ENCODE measurements at places on chromosomes 6 and 20.
A peak's percentile ranks its signal among the peaks of the same experiment; 100 is the strongest.

- no peak for DNase-seq
These were observed 2.7 kb upstream of the ESR1 start for GRCh38 chr6:151804585-151805285.

DNA sequence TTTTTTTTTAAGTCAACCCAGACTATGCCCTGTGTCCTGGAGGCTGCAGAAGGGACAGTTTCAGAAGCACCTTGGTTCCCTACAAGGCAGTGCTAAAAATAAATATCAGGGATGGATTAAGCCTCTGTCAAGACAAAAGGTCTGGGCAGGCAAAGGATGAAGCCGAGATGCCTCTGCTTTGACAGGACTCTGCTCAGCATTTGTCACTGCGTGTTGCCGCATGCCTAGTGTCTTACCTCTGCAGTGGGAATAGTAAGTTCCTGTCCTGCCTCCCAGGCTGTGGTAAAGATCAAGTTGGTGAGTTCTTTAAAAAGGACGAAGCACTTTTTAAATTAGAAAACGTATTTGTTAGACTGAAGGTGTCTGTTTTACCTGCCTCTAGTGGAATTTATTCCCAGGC, 15.1 kb downstream of the AAR2 start:
- DNase-seq = no peak

- DNase-seq = no peak
These were observed 76.0 kb downstream of the MAN1A1 start for GRCh38 chr6:119273272-119274196.

- no peak for DNase-seq
These were observed 87.8 kb downstream of the CARMIL1 start for GRCh38 chr6:25366903-25367545.

DNA sequence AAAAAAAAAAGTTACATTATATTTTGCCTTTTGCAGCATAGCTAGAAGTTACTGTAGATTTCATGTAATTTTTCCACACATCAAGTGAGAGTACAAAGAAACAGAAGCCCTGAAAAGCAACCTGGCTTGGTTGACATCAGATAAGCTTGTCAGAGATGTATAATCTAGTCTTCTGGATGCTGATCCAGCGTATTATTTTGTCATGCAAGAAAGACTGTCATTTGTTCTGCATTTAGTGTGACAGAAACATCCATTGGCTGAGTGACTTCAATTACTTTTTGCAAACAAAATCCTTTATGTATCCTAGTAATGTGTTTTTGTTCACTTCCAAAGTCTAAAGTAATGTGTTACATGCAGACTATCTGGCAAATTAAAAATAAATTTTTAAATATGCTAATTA, 75.3 kb downstream of the FAM83B start:
- DNase-seq = no peak

DNA sequence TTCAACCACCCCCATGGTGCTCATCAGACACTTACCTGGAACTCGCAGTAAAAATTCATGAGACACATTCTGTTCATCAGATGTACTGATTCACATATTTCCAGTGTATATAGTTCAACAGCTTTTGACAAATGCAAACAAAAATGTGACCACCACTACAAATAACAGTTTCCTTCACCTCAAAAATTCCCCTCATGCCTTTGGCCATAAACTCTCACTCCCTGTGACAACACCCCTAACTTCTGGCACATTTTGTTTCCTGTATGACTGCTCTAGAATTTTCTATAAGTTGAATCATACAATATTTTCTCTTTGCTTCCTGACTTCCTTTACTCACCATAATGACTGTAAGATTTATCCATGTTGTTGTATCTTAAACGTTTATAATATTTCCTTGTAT, 63.7 kb downstream of the C6orf118 start:
- DNase-seq = no peak

DNA sequence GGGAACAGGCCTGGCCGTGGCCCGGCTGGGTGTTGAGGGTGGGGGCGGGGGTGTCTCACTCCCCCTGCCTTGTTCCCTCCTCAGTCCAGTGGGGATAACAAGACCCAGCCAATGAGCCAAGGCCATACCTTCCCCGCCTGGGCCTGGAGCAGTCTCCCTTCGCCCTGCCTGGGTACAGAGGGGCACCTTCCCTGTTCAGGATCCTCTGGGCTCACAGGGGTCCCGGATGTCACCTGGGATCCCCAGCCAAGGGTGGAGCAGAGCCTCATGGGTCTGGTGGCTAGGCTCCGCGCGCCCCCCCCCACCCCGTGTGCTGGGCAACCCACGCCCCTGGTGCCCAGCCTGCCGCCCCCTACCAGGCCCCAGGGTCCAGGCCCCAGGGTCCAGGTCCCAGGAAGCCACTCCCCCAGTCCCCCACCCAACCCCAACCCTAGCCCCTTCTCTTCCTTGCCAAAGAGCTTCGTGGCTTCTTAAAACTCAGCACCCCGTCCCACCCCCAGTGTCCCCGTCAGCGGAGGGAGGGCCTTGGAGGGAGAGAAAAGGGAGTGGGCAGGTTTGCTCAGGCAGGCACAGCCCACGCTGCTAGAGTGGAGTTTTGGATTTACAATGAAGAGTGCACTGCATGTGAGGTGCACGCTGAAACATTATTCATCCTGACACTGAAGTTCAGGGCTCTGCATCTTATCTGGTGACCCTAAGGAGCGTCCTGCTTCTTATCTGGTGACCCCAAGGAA, 11.8 kb downstream of the HRH3 start:
- DNase-seq = peak; percentile 79

DNA sequence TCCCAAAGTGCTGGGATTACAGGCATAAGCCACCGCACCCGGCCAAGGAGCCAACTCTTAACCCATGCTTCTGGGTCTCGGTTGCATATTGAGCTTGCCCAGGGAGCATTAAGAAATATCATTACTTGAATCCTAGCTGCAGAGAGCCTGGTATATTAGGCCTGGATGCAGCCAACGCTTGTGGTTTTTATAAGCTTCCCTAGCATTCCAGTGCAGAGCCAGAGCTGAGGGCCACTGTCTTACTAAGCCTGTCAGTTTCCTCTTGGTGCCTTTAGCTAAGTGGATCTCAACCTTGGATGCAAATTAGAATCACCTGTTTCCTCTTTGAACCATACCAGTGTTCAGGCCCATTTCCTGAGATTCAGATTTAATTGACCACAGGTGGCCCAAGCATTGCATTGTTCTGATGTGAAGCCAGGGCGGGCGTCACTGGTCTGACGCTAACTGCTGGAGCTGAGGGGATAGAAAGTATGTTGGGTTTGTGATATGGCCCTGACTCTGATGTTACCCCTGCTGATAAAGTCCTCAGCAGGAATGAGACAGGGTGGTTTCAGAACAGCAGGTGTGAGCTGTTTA, 76.3 kb downstream of the BTBD3 start:
- no peak for DNase-seq

- no peak for DNase-seq
These were observed 104.8 kb downstream of the FLRT3 start for GRCh38 chr20:14232650-14233049.

DNA sequence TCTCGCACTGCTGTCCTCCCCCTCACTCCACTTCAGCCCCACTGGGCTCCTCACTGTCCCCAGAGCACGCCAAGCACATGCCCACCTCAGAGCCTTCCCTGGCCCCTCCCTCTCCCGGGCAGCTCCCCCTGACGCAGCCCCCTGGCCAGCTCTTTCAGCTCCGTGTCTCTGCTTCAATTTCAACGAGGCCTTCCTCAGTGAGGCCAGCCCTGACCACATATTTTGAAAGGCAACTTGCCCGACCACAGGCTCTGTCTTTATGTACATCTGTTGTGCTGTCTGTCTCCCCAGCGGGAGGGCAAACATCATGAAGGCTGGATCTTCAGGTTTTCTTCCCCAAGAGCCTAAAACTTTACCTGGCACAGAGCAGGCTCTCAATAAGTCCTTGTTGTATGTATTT, 44.6 kb downstream of the JPH2 start:
- DNase-seq = no peak

GRCh38 chr6:127092466-127092865, 26.0 kb upstream of the RSPO3 start:
- DNase-seq = no peak

GRCh38 chr20:2695206-2695983, 2.8 kb downstream of the EBF4 start:
- no peak for DNase-seq

DNA sequence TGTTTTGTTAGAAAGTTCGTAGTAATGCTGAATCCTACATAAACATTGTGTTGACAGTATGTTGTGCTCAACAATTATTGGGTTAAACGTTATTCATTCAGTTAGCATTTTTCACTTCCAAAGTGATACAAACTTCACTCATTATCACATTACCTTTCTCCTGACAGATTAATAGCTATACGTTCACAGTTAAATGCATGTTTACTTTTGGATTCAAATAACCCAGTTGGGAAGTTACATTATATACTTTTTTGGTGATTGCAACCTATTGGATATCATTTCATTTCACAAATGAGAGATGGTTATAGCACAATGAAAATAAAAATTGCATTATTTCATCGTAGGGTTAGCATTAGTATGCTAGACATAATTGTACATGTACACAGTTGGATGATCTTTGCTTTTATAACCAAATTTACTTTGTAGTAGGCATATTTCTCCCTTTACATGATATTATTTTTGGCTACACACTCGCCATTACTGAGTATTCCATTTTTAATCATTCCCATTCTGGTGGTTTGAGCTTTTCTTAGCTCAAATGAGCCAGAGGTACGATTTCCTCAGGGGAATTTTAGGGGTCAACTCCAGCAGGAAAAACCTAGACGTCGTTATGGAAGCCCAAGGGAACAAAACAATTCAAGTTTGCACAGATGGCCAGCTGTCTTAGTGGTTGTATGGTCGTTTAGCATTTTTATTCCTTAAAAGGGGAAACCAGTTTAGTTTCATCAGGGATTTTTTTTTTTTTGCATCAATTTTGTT, 2.1 kb upstream of the HIVEP1 start:
- no peak for DNase-seq

DNA sequence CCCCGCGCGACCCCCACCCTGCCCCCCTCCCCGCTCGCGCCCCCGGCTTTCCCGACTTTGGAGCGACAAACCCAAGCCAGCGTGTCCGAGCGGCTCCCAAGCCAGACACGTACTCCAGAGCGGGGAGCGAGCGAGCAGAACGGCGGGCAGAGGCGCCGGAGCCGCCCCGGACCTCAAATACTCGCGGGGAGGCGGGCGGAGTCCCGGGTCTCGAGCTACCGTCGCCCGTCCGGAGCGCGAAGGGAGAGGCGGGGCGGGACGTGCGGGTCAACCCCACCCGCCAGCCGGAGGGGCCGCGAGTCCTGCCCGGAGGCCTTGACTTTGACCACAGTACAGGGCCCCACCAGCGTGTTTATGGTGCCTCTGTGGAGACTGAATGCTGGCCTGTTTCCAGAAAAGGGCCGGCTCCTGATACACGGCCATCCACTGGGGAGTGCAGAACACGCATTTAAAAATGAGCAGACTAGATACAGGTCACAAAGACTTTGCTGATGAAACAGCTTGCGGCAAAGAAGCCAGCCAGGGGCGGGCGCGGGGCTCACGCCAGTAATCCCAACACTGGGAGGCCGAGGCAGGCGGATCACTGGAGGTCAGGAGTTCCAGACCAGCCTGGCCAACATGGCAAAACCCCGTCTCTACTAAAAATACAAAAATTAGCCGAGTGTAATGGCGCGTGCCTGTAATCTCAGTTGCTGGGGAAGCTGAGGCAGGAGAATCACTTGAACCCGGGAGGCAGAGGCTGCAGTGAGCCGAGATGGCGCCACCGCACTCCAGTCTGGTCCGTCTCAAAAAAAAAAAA, at the start of gene SERPINB6:
SERPINB6 (minus strand) TSS at position 148 of the 799 bp plus-strand sequence. CDS start 12,235 bp downstream, outside the sequence.
- peak; percentile 61 for DNase-seq

- DNase-seq = no peak
These were observed 262.2 kb downstream of the NRN1 start for GRCh38 chr6:5744497-5744896.

DNA sequence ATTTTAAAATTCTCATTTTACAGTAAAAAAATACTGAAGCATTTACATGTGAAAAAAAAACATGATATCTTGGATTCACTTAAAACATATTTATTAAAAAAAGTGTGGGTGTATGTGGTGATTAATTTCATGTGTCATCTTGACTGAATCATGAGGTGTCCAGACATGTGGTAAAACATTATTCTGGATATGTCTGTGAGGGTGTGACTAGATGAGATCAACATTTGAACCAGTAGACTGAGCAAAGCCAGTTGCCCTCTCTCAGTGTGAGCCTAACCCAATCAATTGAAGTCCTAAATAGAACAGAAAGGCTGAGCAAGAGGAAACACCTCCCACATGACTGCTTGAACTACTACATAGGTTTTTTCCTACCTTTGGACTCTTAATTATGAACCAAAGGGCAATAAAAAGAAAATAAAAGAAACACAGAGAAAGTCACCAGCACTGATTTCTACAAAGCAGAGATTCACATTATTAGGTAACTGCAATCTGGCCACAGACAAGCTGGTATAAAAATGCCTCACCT, 90.5 kb upstream of the VGLL2 start:
- no peak for DNase-seq

DNA sequence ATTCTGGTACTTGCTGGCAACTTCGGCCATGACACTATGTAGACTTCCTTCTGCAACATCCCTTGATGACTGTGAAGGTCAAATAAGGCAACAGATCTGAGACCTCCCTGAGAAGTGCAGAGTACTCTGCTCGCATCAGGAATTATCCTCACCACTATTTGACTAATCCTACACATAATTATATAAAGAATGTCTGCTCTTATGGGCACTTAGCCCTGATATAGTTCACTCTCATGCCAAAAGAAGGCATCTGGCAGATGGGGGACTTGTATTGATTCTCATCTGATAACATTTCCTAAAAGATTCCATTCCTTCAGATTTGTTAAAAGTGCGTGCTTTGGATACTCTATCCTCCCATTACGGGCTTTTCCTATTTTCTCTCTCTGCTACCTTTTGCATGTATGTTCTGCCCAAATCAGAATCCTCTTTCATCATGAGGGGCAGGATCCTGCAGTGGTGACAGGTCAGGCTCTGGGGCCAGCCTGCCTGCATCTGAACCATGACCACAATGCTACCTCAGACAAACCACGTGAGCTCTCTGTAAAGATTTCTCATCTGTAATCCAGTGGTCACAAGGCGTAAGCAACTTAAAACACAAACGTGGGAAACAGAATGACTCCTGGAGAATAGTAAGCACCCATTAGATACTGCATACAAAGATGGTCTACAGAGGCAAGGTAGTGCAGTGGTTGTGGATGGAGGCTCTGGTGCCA, 134.0 kb downstream of the GJA10 start:
- no peak for DNase-seq

DNA sequence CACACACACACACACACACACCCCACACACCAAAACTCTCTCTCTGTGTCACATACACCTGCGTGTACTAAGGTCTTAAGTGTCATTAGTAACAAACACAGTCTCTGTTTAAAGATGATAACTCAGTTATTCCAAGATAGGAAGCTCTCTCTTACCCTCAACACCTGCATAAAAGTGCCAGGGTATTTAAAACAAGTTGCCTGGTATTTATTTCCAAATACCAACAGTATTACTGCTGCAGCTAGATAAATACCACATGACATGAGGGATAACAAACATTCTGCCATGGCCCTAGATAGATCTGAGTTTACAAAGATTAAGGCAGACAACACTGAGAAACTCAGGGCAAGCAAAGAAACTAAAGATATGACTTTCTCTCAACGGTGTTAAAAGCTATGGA, 118.5 kb downstream of the SIM1 start:
- DNase-seq = no peak

- no peak for DNase-seq
These were observed 1373.5 kb downstream of the GRIK2 start for GRCh38 chr6:102766963-102767362.

GRCh38 chr6:141203902-141204575, 928.7 kb upstream of the GJE1 start:
- no peak for DNase-seq

GRCh38 chr6:44662461-44663121, 275.1 kb downstream of the CDC5L start:
- no peak for DNase-seq

All from caudate nucleus (tissue), 63 donors.